ENCODE measurements at places on chromosomes 7 and 10.

GRCh38 chr10:63920926-63921325 lies 399.7 kb downstream of the REEP3 start:
- DNase-seq = no peak

GRCh38 chr7:103432712-103433111 lies 13.3 kb downstream of the SLC26A5 start:
- no peak for DNase-seq

- DNase-seq = no peak
Observed at GRCh38 chr10:62803724-62804355, 680 bp upstream of the ADO start.

DNA sequence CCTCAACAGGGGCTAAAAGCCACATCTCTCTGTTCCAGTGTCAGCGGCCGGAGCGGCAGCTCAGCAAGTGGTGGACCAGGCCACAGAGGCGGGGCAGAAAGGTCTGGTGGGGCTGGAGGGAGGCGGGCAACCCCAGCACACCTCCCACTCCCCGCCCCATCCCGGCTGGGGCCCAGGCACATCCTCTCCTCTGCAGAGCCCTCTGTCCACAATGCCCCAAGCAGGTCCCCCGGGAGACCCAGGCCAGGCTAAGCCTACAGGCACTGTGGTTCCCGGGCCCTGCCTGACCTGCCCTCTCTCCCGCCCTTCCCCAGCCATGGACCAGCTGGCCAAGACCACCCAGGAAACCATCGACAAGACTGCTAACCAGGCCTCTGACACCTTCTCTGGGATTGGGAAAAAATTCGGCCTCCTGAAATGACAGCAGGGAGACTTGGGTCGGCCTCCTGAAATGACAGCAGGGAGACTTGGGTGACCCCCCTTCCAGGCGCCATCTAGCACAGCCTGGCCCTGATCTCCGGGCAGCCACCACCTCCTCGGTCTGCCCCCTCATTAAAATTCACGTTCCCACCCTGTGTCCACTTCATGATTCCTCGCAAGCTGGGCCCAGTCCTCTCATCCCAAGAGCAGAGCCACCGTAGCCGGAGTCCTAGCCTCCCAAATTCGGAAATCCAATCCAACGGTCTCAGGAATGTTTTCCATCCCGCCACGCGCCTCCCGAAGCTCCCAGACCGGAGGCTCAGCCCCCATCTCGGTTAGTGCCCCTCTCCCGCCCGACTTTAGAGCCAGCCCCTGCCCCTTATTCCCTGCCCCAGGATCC lies 2.1 kb downstream of the ADIRF start:
- DNase-seq = no peak

GRCh38 chr7:95246831-95247370 lies 77.4 kb downstream of the PON1 start:
- DNase-seq = peak; percentile 87

GRCh38 chr10:93947524-93947923 lies 46.2 kb upstream of the PLCE1 start:
- DNase-seq = no peak

GRCh38 chr10:84261236-84261915 lies 16.5 kb downstream of the RGR start:
- no peak for DNase-seq

DNA sequence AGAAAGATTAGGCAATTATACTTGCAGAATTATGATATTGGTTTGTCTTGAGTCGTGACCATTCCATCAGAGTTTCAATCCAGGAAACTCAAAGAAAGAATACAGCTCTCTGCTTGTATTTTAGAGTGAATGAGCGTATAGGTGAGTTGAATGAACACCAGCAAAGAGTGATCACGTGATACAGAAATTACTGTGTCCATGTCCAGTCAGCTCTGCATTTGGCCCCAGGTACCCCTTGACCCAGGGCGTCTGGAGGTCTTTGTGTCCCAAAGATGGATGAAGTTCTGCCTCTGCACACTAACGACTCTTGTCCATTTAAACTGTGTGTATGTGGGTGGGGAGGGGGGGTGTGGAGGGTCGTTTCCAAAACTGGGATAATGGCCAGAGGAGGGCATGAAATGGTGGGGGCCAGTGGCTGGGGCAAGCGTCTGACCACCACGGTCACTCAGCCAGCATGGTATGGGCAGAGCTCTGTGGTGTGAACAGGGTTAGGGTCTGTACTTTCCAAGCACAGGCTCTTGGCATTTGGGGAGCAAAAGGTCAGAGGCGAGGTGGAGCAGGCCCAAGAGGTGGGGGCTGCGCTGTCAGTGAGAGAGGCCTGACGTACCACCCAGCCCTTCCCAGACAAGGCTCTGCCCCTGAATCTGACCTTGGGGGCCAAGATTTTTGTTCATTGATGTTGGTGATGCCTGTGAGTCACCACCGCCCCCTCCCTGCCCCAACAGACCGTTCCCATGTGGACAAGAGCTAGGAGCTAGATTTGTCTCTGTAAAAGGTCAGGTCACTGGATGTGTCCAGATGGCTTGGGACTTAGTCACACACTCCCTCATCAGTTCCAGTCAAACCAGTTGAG lies 1.4 kb downstream of the PTPRE start:
- DNase-seq = no peak

GRCh38 chr10:127797339-127797738 lies 60.4 kb downstream of the FOXI2 start:
- DNase-seq = no peak

DNA sequence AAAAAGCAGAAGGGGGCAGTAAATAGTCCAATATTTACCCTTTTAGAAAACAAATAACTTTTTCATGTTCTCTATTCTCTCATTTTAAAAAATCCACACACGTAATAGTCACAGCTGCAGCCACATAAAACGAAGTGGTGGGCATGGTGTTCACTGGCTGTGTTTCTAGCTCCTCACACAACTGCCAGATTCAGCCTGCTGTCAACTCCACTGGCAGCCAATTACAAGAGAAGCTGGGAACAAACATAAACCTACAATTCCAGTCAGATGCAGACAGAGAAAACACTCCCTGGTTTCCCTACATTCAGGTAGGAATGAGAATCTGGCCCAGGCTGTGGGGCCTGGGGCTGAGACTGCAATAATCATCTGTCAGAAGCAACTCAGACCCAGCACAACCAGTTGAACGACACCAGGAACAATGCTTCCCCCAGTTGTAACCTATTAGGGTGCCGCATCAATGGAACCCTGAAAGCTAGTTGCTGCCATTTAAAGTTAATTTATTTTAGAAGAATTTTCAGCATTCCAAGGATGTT lies 29.1 kb downstream of the ERCC6 start:
- DNase-seq = no peak

DNA sequence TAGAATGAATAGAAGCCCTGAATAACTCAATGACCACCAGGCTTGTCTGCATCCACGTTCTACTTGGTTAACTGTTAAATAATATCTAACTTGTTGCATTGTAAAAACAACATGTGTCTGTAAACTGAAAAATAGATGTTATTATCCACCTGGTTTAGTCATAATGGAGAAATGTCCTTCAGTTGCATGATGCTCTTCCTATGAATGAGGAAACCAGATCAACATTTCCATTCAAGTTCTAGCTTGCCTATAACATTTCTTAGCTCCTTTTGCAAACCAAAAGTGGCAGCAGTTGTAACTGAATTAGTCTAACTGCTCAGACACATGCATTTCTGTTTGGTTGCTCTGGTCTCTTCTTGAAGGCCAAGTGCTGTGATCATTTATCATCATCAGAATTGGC lies 62.9 kb upstream of the BET1 start:
- DNase-seq = no peak

DNA sequence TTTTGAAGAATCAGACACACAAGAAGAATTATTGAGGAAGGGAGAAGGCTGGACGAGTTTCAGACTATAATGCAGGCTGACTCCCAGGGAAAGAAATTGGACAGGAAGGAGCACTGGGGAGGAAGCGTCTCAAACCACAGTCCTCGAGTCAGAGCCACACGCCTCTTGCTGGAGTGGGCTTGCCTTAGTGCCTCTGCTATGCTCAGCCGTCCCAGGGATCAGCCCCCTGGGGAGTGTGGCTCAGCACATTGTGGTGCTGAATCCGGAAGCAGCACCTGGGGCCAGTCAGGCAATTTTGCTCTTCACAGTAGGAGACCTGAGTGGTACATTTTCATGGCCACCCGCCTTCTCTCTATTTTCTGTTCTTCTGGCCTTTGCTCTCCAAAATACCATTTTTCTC lies 67.4 kb upstream of the SLC35G1 start:
- no peak for DNase-seq

- DNase-seq = no peak
Observed at GRCh38 chr10:12638781-12639180, 289.4 kb downstream of the CAMK1D start.

DNA sequence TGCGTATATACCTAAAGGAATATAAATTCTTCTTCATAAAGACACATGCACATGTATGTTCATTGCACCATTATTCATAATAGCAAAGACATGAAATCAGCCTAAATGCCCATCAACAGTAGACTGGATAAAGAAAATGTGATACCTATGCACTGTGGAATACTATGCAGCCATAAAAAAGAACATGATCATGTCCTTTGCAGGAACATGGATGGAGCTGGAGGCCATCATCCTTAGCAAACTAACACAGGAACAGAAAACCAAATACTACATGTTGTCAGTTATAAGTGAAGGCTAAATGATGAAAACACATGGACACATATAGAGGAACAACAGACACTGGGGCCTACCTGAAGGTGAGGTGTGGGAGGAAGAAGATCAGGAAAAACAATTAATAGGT lies 48.7 kb downstream of the GPR37 start:
- DNase-seq = no peak

DNA sequence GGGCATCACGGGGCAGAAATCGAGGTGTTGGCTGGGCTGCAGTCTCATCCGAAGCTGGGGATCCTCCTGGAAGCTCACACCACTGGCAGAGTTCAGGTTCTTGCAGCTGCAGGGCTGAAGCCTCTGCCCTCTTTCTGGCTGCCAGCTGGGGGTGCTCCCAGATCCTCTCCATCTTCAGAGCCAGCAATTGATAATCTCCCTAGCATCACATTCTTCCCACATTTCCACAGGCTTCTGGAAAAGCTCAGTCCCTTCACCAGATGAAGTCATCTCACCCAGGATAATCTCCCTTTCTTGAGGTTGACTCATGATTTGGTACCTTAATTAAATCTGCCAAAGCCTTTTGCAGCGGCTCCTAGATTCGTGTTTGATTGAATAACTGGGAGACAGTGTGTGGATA lies 55.2 kb downstream of the NRP1 start:
- DNase-seq = no peak

- no peak for DNase-seq
Observed at GRCh38 chr7:125431349-125431748, 501.7 kb upstream of the POT1 start.

DNA sequence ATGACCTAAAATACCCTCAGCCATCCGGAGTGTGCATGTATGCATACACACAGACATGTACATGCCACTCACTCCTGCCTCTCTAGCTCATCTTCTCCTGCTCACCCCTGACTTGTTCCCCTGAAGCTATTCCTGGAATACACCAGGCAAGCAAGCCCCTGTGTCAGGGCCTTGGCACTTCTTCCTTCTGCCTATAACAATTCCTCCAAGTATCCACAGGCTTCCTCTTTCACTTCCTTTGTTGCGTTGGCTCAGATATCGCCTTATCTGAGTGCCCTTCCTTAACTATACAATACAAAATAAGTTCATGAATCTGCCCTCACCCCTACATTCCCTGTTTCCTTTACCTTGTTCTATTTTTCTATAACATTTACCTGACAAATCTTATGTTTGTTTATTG lies 88.8 kb downstream of the NOD1 start:
- no peak for DNase-seq

DNA sequence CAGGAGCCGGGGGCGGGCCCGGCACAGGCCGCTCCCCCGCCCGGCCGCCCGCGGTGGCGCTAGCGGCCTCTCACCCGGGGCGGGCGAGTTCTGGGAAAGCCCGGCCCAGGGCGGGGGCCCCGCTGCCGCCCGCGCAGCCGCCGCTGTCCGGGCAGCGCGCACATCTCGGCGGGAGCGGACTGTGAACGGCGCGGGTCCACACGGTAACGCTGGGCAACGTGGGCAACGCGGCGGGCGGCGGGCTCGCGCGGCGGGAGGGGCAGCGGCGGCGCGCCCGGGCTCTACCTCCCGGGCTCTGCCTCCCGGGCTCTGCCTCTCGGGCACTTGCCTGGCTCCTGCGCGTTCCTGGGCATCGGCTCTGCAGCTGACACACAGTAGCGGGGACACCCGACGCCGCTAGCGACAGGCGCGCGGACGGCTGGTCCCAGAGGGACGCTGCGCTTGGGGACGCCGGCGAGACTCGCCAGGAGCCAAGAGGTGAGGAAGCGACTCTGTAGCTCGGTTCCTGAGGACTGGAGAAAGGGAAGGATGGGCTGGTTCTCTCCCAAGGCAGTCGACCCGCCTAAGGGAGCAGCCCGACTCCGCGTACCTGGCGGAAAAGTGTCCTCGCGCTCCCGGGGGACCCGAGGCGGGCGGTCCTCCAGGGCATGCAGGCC lies at the start of gene PLCE1:
PLCE1 (plus strand) TSS at position 150 of the 656 bp plus-strand sequence. CDS start 37,116 bp downstream, outside the sequence.
- DNase-seq = peak; percentile 72

DNA sequence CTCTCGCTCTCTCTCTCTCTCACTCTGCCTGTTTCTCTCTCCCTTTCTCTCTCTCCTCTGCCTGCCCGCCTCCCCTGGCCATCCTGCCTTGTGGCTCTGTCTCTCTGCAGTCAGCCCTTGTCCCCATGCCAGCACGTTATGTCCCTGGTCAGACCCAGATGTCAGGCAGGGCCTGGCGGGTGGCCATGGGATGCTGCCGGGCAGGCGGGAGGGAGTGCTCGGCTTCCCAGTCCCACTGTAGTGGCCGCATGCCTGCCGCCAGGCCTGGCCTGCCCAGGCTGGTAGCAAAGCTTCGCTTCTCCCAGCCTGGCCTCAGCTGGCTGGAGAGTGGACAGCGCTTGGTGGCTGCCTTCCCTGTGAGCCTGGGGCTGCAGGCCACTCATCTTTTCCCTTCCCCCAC lies 121.5 kb upstream of the ZNF716 start:
- DNase-seq = no peak

- no peak for DNase-seq
Observed at GRCh38 chr10:67506083-67506756, 189.8 kb downstream of the CTNNA3 start.

GRCh38 chr10:46226900-46227558 lies 59.8 kb upstream of the ANTXRL start:
- no peak for DNase-seq
